NCI-H146 (cell line): ENCODE measurements at places on chromosomes 6 and 20.

DNA sequence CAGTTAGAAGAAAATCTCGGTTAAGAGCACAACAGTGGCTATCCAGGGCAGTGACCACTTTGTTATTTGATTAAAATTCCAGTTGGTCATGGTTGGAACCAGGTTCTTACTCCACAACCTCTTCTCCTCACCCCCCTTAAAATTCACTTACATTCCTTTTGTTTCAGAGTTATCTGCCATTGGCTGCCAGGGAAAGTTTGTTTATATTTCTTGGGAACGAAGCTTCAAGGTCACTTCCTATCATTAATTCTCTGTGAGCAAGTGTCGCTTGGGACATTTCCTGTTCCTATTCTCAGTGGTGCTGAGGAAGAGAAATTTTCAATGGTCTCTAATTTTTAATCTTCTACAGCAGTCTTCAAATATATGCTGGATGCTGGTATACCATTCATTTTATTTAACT is 121.1 kb upstream of the COL21A1 start:
- no peak for DNase-seq

DNA sequence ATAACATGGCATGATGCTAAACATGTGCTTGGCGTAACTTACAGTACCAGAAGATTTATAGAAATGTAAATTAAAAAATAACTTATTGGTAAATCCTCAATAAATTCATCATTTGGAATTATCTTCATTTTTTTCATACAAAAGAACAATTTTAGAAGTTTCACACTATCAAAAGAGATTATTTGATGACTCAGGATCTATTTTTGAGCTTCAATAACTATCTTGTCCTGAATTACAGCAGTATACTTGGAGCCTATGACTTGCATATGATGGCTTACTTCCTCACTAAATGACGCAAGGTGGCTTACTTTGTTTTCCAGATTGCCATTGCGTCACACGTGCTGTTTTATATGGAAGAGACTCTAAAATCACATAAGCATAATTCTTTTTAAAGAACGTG is 49.2 kb downstream of the KHDRBS2 start:
- no peak for DNase-seq

- no peak for DNase-seq
Measured at GRCh38 chr20:22226849-22227700, 357.3 kb downstream of the FOXA2 start.

DNA sequence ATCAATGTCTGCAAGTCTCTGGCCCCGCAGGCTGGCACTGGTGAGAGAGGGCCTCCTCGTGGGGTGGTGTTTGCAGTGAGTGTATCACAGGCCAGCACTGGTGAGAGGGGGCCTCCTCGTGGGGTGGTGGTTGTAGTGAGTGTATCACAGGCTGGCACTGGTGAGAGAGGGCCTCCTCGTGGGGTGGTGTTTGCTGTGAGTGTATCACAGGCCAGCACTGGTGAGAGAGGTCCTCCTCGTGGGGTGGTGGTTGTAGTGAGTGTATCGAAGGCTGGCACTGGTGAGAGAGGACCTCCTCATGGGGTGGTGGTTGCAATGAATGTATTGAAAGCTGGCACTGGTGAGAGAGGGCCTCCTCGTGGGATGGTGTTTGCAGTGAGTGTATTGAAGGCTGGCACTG is 53.3 kb upstream of the SLC22A1 start:
- no peak for DNase-seq

DNA sequence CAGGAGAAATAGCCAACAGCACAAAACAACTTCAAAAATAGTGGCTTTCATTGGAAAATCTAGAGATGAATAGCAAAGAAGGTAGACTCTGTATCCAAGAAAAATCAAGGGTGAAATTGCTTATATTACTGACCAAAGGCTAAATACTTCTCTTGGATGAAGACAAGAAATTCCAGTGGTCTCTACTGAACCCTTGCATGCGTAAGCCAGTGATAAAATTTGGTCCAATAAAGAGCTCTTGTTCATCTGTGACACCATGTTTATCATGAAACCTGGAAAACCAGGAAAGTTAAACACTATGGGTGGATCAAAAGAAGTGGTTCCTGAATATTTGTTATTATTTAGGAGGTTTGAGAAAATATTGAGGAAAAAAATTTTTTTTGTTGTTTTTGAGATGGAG is 25.6 kb upstream of the SASH1 start:
- DNase-seq, result no peak

GRCh38 chr6:158548418-158549161 is 11.3 kb upstream of the TMEM181 start:
- peak; percentile 94 for DNase-seq

DNA sequence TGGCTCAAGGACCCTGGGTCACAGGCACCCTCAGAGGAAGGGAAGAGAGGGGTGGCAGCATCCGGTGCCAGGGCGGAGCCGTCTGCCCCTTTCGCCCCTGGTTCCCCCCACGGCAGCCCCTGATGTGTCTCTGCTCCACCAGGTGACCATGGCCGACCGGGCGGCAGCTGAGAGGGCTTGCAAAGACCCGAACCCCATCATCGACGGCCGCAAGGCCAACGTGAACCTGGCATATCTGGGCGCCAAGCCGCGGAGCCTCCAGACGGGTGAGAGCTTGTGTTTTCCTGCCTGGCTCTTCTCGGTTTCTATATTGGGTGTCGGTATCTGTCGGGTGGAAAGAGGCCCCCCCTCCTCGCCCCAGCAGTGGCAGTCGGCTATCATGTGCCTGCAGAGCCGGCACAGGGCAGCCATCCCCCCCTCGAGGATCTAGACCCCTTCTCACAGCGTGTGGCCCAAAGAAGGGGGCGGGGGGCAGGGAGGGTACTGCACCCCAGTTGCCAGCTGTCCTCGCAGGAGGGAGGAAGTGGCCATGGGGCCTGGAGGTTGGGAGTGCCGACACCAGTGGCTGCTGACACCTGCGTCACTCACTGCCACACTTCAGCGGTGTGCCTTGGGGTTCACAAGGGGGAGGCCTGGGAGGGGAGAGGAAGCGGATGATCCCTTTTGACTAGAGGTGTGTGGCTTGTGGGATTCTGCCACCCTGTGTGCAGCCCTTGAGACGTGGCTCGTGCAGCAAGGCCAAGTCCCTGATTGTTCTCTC is 1.5 kb downstream of the RBM38 start:
- no peak for DNase-seq

DNA sequence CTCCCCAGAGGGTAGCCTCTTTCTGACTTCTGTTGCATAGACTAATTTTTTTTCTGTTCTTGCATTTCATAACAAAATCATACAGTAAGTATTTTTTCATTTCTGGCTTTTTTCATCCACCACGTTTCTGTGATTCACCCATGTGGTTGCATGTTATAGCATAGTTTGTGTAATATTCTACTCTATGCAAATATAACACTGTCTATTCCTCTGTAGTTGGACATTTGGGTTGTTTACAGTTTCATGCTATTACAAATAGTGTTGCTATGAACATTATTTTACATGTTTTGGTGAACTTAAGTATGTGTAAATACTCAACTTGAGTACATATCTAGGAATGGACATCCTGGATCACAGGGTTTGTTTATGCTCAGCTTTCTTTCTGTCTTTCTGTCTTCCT is 187.2 kb upstream of the KCNG1 start:
- DNase-seq, result no peak

GRCh38 chr6:74114428-74114827 is 418.4 kb downstream of the CD109 start:
- no peak for DNase-seq

- DNase-seq, result no peak
Measured at GRCh38 chr6:110800839-110801196, 14.5 kb downstream of the CDK19 start.

DNA sequence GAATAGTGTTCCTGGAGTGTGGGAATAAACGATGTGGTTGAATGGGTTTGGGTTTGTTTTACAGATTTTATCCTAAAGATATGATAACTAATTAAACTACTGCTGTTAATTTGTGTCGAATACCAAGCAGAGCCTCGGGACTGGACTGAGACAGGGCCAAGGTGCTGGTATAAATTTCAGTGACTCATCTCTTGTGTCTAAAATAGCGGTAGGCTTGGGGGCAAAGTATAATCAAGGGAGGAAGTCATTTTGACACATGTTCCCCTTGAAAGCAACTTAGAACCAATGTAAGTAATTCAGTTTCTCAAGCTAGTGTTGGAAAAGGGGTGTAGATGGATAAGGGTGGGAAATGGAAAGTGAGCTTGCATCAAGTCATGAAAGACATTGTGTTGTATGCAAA is 108.4 kb downstream of the PLCB4 start:
- no peak for DNase-seq

GRCh38 chr6:37959061-37959460 is 139.5 kb downstream of the ZFAND3 start:
- DNase-seq, result no peak

DNA sequence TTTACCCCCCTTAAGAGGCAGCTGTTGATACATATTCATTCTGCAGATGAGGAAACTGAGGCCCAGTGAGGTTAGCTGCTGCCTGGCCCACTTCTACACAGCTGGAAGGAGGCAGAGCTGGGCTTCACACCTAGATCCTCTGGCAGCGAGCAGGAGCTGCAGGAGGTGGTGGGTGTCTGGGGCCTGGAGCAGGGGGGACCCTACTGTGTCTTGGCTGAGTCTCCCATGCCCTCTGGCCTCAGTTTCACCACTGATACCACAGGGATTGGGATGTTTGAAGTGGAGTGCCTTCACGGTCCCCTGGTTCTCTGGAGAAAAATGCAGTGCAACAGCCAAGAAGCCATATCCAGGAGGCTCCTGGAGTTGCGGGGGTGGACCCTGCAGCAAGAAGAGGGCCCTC is 8.2 kb upstream of the BPIFA2 start:
- no peak for DNase-seq

DNA sequence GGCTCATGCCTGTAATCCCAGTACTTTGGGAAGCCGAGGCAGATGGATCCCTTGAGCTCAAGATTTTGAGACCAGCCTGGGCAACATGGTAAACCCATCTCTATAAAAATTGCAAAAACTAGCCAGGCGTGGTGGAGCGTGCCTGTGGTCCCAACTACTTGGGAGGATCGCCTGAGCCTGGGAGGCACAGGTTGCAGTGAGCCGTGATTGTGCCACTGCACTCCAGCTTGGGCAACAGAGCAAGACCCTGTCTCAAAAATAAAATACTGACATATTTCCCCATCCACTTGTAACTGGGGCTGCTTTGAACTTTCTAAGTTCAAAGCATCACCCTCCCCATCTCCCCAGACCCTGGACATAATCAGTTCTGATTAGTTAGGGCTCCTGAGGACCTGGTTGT is 7.2 kb upstream of the MMP9 start:
- DNase-seq, result no peak

DNA sequence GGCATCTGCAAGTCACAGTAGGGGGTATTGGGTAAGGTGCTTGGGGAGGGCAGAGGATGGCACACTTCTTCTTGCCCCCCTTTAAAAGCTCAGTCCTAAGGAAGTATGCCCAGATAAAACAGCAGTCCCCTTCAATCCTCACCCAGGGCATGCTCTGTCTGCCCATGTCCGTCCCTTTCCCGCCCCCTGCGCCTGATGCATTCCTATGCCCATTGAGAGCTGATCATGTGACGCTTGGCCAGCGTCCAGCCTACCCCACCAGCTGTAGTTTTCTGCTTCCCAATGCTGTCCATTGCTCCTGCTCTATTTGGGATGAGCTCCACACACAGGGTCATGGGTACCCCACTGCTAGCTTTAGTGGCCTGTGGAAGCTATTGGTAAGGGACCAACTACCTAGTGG is 8.3 kb downstream of the SIGLEC1 start:
- no peak for DNase-seq

GRCh38 chr6:113147544-113147943 is 709.6 kb upstream of the MARCKS start:
- DNase-seq, result no peak

GRCh38 chr20:10524643-10525042 is 89.5 kb downstream of the SLX4IP start:
- DNase-seq, result peak; percentile 74

- no peak for DNase-seq
Measured at GRCh38 chr6:49576618-49577017, 26.1 kb downstream of the C6orf141 start.

GRCh38 chr20:5908981-5909380 is 41.4 kb downstream of the TRMT6 start:
- DNase-seq, result no peak

- peak; percentile 9 for DNase-seq
Measured at GRCh38 chr6:95185874-95186273, 391.5 kb upstream of the MANEA start.

GRCh38 chr6:157221049-157221816 is 102.1 kb downstream of the TMEM242 start:
- DNase-seq, result peak; percentile 88

DNA sequence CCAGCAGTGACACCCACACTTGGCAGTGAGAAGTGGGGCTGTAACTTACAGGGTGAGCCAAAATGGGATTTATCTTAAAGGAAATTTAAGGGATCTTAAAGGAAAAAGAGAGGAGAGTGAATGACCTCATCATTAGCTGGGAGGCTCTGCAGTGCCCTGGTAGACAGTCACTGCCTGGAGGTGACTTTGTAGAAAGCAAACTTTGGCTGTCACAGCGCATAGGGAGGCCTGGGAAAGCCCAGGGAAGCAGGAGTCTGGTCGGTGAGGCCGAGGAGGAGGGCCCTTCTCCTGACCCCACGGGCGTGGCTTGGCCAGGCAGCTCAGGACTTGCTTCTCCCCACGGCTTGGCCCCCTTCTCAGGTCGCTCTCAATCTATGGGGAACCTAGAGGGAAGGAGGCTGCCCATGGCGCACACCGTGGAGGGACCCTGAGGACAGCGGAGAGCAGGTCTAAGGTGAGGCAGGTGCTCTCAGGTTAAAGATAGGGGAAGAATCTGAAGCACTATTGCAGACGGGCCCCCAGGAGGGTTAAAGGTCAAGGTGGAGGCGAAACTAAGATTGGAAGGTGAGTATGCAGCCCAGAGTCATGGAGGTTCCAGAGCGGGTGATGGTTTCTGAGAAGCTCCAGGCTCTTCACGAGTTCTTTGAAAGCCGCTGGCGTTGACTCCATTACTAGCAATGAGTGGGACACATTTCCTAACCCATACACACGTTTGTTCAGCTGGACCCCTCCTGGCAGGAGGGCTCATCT is 15.6 kb upstream of the RIPK1 start:
- no peak for DNase-seq

- no peak for DNase-seq
Measured at GRCh38 chr6:86941461-86941860, 4.1 kb downstream of the HTR1E start.

DNA sequence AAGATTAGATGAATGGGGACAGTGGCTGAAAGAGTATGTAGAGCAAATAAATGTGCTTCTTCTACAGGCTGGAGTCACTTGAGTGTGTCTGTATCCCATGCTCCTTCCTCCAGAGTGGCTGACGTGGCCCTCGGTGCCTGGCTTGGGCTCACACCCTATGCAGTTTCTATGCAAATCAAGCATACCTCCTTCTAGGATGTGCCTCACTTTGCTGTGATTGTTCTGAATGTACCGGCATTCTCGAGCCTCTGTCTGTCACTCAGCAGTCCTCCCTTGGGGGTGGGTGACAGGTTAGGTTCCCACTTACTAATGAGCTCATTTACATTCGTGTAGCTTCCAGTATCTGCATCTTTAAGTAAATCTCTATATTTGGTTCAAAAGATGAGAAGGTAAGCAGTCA is 55.1 kb upstream of the HDDC2 start:
- no peak for DNase-seq

GRCh38 chr20:5495939-5496338 is 179.2 kb upstream of the PROKR2 start:
- DNase-seq, result no peak

GRCh38 chr6:128438393-128438792 is 82.0 kb downstream of the PTPRK start:
- DNase-seq, result no peak

GRCh38 chr20:56423211-56423610 is 11.2 kb downstream of the CASS4 start:
- DNase-seq, result no peak
